IMR-90 (cell line): ENCODE measurements at places on chromosomes 16 and 17. TPM values are rescaled to one million over a fixed set of nuclear protein-coding genes. Genes with fewer than 3 reads are reported as not detected.

GRCh38 chr17:1229349-1229899 is 40.8 kb upstream of the BHLHA9 start:
- no peak for DNase-seq

- no peak for DNase-seq
Observed at GRCh38 chr16:11169641-11170040, 86.4 kb downstream of the SOCS1 start.

DNA sequence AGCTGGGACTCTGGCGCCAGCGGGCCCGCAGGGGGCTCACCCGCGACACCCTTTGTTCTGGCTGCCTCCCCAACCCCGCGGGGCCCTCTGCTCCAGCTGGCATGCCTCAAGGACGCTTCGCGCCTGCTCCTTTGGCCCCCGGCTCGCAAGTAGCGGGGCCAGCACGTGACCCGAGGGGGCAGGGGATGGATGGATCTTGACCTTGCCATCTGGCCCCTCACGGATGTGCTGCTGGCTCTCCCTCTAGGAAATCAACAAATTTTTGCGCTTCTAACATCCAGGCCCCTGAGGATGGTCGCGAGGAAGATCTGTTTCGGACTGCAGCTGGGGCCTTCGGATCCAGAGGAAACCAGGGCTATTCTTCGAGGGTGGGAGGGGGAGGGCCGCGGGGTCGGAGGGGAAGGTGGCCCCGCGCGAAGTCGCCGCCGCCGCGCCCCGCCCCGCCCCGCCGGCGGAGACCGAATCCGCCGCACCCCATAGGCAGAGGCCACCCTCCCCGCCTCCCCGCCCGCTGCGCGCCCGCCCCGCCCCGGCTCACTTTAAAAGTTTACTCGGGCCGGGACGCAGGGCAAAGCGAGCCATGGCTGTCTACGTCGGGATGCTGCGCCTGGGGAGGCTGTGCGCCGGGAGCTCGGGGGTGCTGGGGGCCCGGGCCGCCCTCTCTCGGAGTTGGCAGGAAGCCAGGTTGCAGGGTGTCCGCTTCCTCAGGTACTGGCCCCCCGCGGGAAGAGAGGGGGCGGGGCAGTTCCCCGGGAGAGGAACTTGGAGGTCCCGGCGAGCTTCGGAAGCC is at the start of gene ACSF2:
TSS of gene ACSF2 (plus strand) at position 537 of the 790 bp plus-strand sequence. CDS start at position 581, 44 bp downstream.
- DNase-seq, result peak; percentile 22

DNA sequence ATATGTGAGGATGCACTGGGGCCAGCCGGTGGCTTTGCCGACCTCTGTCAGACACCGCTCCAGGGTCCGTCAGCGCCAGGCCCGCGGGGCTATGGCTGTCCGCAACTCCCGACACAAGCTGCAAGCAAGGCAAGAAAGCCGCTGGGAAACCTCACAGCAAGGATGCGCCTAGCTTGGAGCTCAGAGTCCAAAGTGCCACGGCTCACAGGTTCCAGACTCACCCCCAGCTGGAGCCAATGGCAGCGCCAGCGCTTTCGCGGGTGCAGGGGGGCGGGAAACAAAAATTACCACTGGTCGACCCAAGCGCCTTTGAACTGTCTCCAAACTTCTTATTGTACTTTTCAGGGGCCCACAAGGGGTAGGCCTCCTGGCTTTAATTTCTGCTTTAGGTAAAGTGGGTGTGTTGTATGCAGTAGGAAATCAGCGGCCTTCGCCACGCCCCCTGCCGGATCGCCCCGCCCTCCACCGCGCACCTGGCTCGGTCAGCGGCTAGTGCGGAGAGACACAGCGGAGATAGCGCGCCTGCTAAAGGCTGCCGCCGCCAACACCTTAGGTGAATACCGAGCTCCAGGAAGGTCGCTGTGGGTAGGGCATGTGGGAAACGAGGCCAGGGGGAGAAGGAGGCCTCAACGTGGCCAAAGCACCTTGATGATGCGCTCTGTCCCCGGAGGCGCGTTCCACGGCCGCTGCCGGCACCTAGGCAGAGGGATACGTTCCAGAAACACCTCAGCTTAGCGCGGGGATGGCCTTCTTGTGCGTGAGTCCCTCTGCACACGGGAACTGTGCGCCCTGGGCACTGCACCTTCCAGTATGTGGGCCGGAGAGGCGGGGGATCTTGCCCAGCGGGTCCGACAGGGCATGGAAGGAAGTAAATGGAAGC is 61.0 kb upstream of the RBL2 start:
- no peak for DNase-seq

DNA sequence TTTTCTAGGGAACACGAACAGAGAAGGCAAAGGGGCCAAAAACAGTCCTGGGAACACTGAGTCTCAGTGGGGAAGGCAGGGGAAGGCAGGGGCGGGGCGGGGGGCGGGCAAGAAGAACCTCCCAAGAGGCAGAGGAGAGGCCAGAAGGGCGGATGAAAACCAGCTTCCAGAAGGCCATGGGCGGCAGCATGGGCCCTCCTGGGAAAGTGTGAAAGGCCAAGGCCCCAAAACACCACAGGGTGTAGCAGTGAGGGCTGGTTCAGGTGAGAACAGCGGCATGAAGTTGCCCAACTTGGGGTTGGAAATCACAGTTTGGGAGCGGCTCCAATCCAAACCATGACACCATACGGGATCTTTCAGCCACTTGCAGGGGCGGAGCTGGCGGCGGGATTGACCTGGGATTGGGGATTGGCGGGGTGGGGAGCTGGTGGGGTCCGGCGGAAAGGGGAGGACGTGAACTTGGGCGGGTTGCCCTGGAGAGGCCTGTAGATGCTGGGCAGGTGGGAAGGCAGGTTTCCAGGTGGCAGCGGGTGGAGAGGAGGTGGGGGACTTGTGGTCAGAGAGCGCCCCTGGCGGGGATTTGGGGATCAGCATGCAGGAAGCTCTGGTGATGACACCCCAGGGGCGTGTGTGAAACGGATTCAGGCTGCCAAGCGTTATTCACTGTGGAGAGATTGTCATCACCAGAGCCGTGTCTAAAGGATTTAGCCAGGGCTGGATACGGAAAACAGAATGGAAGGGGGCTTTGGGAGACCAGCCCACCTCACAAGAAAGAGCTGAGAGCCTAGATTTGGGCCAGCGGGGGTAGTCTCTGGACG is 80.9 kb downstream of the ARHGAP23 start:
- DNase-seq, result peak; percentile 91

- DNase-seq, result no peak
Observed at GRCh38 chr16:54208237-54208636, 78.3 kb downstream of the IRX3 start.

- peak; percentile 88 for DNase-seq
Observed at GRCh38 chr17:80761110-80761871, 216.7 kb downstream of the RPTOR start.

The BBS2 gene
- polyA plus RNA-seq, result 29.9 and 32.3 TPM in 2 replicates

The RNPS1 gene
- polyA plus RNA-seq, result 192 and 194 TPM in 2 replicates

The KRT12 gene
- polyA plus RNA-seq, result not detected in 2 replicates

The KRTAP9-9 gene
- not detected in 2 replicates for polyA plus RNA-seq
